NCI-H1930 (cell line): ENCODE measurements at places on chromosomes 16 and 17.

DNA sequence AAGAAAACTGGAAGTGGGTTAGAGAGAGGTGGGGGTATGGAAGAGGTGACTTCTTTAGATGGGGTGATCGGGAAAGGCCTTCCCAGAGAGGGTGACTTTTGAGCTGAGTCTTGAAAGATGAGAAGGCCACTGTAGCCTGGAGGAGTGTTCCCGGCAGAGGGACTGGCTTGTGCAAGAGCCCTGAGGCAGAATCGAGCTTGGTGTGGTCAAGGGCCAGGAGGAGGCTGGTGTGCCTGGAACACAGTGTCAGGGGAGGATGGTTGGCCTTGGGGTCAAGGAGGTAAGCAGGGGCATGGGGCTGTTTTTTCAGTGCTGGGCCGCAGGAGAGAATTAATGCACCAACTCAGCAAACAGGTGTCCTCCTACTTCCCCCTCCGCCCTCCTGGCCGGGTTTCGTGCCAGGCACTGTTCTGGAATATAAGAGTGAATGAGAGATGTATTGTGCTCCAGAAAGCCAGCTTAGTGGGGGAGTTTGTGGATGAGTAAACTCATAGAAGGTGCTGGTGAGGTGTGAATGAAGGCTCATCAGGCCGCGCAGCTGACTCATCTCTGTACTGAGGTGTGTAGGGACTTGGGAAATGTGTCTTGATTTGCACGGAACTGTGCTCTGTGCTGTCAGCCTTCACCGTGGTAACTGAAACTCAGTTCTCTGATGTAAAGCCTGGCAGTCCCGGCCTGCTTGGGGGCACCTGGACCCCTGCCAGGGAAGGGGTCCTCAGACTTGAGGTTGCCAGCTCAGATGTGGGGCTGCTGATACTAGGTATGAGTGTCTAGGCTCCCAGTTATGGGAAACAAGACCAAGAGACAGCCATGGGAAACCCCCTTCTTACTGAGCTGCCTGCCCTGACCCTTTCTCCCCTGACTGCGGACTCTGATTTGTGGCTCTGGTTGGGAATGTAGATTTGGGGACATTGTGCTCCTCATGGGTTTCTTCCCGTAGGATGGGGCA is 15.3 kb downstream of the KSR1 start:
- no peak for DNase-seq

DNA sequence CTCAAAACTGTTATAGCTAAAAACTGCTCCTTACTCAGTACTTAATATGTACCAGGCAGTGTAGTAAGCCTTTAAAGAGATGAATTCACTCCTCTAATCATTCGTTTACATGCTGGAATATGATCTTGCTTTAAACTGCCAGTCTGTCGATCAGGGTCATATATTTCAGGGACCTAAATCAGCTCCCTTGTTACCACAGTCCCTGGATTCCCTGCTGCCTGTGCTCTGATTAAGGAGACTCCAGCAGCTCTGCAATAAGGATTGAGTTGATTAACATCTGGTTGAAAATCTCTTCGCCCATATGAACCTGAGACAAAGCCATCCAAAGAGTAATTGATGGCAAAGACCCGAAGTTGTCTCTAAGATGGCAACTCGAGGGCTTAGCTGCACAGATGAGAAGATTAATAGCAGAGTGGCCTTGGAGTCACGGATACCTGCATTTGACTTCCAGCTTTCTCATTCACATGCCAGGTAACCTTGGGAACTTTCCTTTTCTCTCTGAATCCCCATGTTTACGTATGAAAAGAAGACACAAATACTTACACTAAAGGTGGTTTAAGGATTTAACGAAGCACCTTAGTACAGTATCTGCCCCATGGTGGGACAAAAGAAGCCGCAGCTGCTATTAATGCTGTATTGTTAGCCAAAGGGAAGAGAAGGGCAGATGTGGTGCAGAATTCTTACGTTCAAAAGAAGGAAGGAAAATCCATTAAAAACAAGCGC is 68.2 kb downstream of the VAT1L start:
- no peak for DNase-seq

DNA sequence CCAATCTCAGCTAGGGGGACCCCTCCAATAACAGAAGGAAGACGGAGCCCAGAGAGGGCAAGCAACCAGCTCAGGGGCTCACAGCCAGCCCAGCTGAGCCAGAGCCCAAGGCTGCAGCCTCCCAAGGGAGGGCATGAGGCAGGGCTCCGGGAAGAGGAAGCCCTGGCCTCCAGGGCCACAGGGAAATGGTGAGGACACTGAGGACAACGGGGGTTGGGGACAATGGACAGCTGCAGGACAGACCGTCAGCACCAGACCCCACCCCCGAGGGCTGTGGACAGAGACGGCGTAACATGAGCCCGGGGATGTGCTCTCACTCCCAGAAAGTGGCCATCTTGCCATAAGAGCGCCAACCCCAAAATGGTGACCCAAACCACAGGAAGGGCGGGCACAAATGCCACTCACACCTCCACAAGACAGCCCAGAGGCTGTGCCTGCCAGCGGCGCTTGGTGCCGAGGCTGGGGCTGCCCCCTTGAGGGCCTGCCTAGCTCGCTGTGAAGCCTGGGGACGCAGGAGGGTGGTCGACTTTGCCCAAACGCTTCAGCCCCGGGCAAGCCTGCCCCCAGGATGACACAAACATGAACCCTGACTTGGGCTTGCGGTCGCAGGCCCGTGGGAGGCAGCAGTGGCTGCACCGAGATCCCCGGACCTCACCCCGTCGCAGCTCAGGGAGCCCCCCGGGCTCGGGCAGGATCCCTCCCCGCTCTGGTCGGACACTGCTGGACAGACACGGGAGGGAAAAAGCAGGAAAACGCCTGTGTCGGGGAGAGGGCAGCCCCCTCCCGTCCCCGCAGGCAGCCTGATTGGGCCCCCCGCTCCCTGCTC is 10.5 kb downstream of the PIMREG start:
- no peak for DNase-seq

- DNase-seq = no peak
Measured at GRCh38 chr16:86239381-86239780, 270.9 kb upstream of the FOXF1 start.

- no peak for DNase-seq
Measured at GRCh38 chr16:1772362-1772907, at the start of gene EME2. Gene EME2, plus strand, starts transcription at chr16:1772810. Its CDS starts 418 bp downstream, at chr16:1773228.

- no peak for DNase-seq
Measured at GRCh38 chr16:66901626-66902025, 17.1 kb downstream of the CDH16 start.

DNA sequence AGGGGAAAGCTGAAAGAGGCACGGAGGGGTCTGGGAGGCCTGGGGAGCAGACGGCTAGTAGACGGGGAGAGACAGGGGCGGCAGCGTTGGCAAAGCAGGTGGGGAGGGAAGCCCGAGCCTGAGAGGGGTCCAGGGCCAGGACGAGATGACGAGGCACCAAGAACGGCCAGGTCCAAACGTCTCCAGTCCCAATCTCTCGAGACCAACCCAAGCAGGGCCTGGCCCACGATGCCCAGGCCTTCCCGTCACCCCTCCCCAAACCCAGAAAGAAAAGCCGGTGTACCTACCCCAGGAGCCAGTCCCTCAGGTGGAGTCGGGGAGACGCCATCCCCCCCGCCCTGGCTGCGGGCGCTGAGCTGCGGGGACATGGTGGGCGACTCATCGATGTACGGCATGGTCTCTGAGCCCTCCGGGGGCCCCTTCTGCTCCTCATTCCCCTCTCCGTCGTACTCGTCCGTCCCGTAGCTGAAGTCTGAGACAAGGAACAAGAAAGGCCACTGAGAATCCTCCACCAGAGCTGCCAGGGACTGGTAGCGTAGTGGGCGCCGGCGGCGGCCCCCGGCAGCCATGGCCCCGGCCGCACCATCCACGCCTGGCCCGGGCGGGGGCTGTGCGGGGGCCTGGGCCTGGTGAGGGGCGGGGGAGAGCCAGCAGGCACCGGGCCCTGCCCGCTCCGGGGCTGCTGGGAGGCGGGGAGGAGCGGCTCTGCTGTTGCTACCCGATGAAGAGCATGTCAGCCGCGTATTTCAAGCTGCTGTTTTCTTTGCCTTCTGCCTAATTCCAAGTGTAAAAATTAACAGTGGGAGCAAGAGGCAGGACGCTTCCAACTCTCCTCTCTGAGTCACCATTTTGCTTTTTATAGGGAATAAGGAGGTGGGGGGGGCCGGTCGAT is 54.6 kb downstream of the ABR start:
- DNase-seq = no peak

DNA sequence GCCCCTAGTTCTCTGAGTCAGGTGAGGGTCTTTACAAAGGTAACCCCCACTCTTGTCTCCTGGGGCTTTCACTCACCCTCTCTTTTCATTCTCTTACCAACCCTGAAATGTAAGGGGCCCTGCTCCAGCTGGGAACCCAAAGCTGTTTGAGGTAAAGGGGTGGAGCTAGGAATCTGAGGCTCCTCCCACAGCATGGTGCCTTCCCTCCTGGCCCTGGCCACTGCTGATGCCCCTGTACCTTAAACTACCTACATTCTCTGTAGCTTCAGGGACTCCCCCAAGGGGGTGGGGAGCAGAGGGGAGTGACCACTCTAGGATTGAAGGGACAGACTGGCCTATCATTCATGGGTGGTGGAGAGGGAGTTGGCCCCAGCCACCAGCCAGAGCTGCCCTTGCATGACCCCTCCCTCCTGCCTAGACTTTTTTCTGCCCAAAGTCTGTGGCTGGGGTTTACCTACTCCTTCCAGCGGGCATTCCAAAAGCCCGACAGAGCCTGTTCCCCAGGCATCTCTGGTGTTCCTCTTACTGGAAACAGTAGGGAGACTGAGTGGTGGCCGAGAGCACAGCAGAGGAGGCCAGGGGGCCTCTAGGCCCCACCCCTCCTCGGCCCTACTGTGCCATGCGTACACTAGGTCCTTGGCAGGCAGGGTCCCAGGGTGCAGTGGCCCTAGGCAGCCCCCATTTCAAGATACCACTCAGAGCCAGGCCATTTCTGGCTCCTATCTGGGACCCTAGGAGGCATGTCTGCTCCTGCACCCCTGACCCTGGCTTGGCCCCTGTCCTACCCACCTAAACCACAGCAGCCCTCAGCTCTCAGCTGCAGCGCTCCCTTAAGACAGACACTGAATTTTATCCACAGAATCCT is 9.5 kb downstream of the DOK4 start:
- DNase-seq = no peak

- no peak for DNase-seq
Measured at GRCh38 chr16:20838240-20838639, 31.9 kb downstream of the REXO5 start.

GRCh38 chr17:33217891-33218290 is 75.2 kb downstream of the ASIC2 start:
- DNase-seq = no peak

- no peak for DNase-seq
Measured at GRCh38 chr16:56341656-56342399, 83.5 kb downstream of the AMFR start.

- no peak for DNase-seq
Measured at GRCh38 chr17:58306131-58306951, 22.3 kb downstream of the TSPOAP1 start.

DNA sequence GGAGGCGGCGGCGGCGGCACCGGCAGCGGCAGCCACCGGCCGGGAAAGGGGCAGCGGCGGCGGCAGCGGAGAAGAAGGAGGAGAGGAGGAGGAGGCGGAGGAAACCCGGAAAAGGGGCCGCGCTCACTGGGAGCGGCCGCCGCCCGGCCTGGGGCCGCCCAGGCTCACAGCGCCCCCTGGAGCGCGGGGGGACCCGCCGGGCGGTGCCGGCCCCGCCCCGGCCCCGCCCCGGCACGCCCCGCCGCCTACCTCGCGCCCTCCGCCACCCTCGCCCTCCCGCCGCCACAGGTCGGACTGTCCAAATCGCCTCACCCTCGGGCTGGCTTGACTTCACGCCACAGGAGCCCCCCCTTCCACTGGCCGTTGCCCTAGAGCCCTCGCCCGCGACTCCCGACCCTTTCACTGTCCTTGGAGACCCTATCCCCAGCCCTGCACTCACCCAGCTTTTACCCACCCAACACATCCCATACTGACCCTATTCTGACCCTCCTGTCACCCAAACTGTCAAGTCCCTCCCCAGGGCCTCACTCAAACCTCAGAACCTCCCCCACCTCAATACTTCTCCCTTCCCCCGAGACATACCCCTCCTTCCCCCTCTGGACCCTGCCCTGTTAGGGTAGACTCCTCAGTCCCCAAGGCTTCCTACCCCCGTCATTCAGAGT is at the start of gene CSNK2A2:
Gene CSNK2A2, minus strand, starts transcription at position 85 of the 662 bp plus-strand sequence. CDS start 370 bp downstream, outside the sequence.
- peak; percentile 68 for DNase-seq

GRCh38 chr17:72872396-72872795 is 220.1 kb downstream of the SLC39A11 start:
- no peak for DNase-seq

- no peak for DNase-seq
Measured at GRCh38 chr17:5838661-5839300, 231.4 kb upstream of the WSCD1 start.

- no peak for DNase-seq
Measured at GRCh38 chr17:81173052-81173761, 7.2 kb upstream of the AATK start.

- no peak for DNase-seq
Measured at GRCh38 chr17:5705081-5705875, 121.0 kb upstream of the NLRP1 start.

- DNase-seq = no peak
Measured at GRCh38 chr17:6592173-6592572, 35.8 kb upstream of the PITPNM3 start.

GRCh38 chr17:35291802-35292201 is 48.9 kb downstream of the SLFN5 start:
- no peak for DNase-seq

- no peak for DNase-seq
Measured at GRCh38 chr17:72406498-72406897, 285.7 kb downstream of the SOX9 start.

- no peak for DNase-seq
Measured at GRCh38 chr17:80860703-80861417, 130.8 kb upstream of the CHMP6 start.

DNA sequence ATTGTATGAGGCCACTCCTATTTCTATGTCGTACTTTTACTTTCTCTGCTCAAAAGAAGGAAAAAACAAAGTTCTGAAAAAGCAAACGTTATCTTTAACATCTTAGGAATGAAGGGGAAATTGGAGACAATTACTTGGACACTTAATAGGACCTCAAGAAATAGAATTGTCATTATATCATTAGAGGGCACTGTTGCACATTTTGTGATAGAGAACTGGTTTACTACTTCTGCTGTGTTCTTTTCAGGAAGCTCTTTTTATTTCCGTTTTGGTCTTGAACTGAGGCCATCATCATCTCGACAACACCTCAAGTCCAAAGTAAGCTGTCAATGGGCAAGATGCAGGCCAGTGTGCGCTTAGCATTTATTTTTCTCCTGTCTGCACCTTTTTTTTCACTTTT is 14.6 kb downstream of the COG4 start:
- no peak for DNase-seq

GRCh38 chr17:3827124-3827773 is 18.8 kb downstream of the NCBP3 start:
- DNase-seq = no peak

GRCh38 chr16:77403732-77404131 is 31.1 kb downstream of the ADAMTS18 start:
- no peak for DNase-seq

- peak; percentile 82 for DNase-seq
Measured at GRCh38 chr17:7296189-7296861, 1.9 kb upstream of the YBX2 start.
